Activated naive CD8-positive, alpha-beta T cell treated with anti-CD3 and anti-CD28 coated beads, Interleukin-2, amount 50 U/mL, for 24 hours (primary cell): ENCODE measurements at places on chromosomes 4 and X.
A peak's percentile ranks its signal among the peaks of the same experiment; 100 is the strongest.

DNA sequence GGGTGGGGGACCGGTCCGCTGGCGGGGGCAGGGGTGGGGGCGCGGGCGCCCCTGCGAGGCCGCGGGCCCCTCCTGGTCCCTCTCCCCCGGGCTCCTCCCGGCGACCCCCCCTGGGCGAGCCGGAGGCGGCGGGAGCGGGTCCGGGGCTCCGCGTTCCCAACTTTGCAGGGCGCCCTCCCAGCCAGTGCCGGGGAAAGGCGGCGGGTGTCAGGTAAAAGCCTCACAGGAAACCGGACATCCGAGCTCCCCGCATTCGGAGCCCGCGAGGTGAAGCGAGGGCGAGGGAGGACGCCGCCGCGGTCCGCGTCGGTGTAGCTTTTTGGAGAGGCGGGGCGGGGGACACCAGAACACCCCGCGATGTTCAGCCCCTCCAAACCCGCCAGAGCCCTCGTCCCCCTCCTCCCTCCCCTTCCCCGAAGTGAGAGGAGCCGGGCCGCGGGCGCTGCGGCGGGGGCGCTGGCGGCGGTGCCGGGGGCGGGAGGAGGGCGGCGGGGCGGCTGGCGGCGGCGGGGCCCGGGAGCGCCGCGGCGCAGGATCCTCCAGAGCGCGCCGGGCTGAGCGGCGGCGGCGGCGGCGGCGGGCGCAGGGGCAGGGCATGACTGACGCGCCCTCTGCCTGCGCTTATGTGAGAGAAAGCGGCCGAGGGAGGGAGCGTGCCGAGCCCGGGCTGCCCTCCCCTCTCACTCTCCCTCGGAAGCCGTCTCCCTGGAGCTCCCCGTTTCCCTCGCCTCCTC is at the start of gene VEGFC:
VEGFC (minus strand) TSS at position 597 of the 734 bp plus-strand sequence. CDS start 611 bp downstream, outside the sequence.
- DNase-seq: peak; percentile 22

GRCh38 chr4:105061136-105061696 is 85.5 kb upstream of the TET2 start:
- peak; percentile 30 for DNase-seq

- no peak for DNase-seq
Observed at GRCh38 chr4:99458911-99459447, 23.8 kb upstream of the ADH7 start.

GRCh38 chrX:39725114-39725513 is 372.6 kb downstream of the BCOR start:
- no peak for DNase-seq

DNA sequence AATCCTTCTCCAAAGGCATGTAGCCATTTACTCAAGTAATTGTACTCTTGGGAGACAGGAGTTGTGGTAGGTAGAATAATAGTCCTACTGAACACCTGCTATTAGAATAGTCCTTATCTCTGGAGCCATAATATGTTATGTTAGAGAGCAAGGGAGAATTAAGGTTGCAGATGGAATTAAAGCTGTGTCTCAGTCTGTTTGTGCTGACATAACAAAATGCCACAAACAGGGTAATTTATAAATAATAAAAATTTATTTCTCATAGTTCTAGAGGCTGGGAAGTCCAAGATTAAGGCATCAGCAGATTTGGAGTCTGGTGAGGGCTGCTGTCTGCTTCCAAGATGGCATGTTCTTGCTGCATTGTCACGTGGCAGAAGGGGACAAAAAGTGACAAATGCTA is 24.2 kb upstream of the FRAS1 start:
- no peak for DNase-seq

DNA sequence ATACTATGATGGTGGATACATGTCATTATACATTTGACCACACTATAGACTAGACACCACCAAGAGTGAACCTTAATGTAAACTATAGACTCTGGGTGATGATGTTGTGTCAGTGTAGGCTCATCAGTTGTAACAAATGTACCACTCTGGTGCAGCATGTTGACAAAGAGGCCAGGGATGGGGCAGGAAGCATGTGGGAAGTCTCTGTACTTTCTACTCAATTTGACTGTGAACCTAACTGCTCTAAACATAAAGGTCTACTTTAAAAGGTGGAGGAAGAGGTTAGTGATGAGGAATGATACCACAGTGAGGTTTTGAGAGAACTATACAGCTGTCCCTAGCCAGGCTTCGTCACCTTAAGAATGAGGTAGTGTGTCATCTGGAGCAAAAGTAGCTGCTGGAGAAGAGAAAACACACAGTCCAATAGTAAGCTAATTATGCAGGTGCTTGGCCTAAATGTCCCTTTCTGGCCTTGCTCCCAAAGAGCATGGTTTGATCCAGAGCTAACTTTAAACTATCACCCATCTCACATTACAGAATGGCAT is 38.4 kb downstream of the GRSF1 start:
- DNase-seq: no peak

DNA sequence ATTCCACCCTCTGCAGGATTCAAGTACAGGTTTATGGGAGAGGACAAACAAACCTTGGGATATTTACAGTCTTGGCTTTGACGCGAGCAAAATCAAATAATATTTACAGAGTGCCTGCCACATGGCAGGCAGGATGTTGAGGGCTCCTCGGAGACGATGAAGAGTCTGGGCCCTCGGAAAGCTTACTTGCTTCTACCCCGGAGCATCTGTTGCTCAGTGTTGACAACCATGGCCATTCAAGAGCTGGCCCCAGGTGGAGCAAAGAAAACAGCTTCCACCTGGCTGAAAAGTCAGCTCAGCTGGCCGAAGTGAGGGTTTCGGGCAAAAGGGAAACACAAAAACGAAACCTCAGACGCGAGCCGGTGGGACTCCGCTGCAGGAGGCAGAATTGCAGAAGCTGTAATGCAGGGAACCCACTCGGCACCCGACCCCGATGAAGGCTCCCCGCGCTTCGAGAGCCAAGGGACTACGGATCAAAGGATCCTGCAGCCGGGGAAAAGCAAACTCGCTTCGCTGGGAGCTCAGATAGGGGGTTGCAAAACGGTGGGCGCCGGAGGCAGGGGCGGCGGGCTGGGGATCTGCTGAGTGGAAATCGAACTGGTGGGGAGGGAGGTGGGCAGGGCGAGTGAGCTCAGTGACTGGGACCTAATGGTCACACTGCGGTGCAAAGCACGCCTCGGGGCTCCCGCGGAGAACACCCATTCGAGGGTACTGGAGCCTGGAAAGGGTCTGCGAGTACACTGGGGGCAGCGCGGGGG is 805 bp downstream of the ATP8A1 start:
- DNase-seq: peak; percentile 49

DNA sequence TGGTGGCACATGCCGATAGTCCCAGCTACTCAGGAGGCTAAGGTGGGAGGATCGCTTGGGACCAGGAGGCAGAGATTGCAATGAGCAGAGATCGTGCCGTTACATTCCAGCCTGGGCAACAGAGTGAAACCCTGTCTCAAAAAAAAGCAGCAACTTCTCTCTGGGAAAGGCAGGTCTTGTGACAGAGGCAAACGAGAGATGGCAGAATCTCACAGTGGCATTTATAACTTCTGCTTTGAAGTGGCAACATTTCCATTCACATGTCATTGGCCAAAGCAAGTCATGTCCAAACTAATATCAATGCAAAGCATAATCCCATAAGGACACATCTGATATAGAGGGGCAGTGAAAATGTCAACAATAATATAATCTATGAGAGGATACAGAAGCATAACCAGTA is 79.8 kb downstream of the PPEF2 start:
- DNase-seq: no peak

- DNase-seq: no peak
Observed at GRCh38 chr4:10197952-10198351, 81.4 kb upstream of the WDR1 start.

- no peak for DNase-seq
Observed at GRCh38 chr4:176270669-176271068, 1.6 kb upstream of the ASB5 start.

- DNase-seq: no peak
Observed at GRCh38 chrX:120029354-120029753, 48.1 kb downstream of the RHOXF2B start.

GRCh38 chrX:45851434-45851991 is 650.8 kb upstream of the DIPK2B start:
- peak; percentile 66 for DNase-seq

DNA sequence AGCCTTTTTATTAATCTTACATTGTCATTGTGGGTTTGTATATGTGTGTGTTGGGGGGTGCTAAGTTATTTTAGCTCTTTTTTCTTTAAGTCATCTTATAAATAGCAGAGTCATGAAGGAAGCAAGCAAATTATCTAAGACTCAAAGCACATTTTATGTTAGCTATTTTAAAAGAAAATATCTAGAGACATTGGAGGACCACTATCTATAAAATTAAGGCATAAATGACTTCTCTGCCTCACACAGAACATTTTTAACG is 3.7 kb upstream of the PPBP start:
- DNase-seq: no peak
